IPS DF 6.9 (cell line): ENCODE measurements at places on chromosomes 7 and 10.

- DNase-seq: no peak
Observed at GRCh38 chr7:149130572-149131198, 4.6 kb upstream of the ZNF425 start.

GRCh38 chr7:21314954-21315353 is 112.9 kb upstream of the SP4 start:
- no peak for DNase-seq

- no peak for DNase-seq
Observed at GRCh38 chr10:1638889-1639419, 98.4 kb downstream of the ADARB2 start.

- no peak for DNase-seq
Observed at GRCh38 chr10:23157691-23158369, 34.3 kb upstream of the PTF1A start.

GRCh38 chr7:4806983-4807597 is 31.7 kb downstream of the AP5Z1 start:
- no peak for DNase-seq

- no peak for DNase-seq
Observed at GRCh38 chr10:8225187-8225586, 170.7 kb downstream of the GATA3 start.

GRCh38 chr10:48468866-48469511 is 135.9 kb downstream of the ARHGAP22 start:
- no peak for DNase-seq

DNA sequence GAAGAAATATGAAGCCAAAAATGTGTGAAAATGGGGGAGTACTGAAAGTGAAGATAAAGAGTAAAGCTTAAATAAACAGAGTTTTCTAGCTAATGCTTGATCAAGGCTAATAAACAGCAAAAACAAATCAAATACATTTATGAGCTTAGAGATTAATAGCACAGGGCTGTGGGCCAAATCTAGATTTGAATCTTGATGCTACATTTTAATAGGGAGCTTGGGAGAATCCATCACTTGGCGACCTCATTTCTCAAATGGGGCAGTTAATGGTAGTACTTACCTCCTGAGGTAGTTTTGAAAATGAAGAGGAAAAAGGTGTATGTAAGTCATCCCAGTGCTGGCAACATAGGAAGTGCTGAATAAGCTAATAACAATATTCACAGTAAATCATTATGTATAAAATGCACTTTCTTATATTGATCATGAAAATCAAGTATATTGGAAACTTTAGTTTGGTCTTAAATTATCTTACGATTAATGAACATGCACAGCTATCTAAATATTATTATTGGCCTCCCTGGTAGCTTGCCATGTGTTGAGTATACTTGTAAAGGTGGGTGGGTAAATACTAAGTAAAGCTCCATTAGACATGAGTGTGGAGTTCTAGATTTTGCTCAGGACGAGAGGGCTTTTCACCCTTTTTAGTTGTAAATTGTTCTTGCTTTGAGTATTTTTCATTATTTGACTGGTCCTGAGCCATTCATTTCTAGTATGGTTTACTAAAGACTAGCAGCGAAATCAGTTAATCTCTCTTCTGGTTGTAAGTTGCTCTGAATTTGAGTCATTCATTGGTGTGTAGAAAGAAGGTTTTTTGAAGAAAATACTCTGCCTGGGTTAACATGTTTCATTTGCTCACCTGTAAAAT is 5.1 kb downstream of the BICC1 start:
- no peak for DNase-seq

GRCh38 chr10:77111611-77112550 is 525.7 kb downstream of the KCNMA1 start:
- no peak for DNase-seq

DNA sequence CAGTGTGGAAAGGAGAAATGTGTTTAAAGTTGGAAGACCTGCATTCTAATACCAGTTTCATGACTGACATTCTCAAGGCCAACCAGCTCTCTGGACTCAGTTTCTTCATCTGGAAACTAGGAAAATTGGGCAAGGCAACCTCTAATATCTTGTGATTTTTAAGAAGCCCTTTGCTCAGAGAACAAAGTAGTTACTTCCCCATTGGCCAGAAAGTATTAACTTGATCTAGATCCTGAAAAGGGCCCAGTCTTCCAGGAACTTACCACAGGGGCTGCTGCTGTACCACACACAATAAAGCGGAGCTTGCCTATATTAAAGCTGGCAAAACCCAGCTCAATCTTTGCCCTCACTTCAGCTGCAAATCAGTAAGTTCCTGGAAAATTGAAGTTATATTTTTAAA is 155.6 kb upstream of the ADO start:
- no peak for DNase-seq

- DNase-seq: no peak
Observed at GRCh38 chr10:120819366-120819765, 31.8 kb upstream of the WDR11 start.

GRCh38 chr7:139702313-139702731 is 75.5 kb downstream of the HIPK2 start:
- no peak for DNase-seq

- no peak for DNase-seq
Observed at GRCh38 chr7:148964483-148965267, 63.6 kb downstream of the PDIA4 start.

GRCh38 chr10:79979976-79980687 is 31.2 kb upstream of the SFTPD start:
- DNase-seq: no peak

- no peak for DNase-seq
Observed at GRCh38 chr7:17598846-17599245, 300.4 kb downstream of the AHR start.

GRCh38 chr10:49596836-49597235 is 13.3 kb upstream of the SLC18A3 start:
- DNase-seq: no peak
